T1000 (cell line): ENCODE measurements at places on chromosomes 5 and 9.

DNA sequence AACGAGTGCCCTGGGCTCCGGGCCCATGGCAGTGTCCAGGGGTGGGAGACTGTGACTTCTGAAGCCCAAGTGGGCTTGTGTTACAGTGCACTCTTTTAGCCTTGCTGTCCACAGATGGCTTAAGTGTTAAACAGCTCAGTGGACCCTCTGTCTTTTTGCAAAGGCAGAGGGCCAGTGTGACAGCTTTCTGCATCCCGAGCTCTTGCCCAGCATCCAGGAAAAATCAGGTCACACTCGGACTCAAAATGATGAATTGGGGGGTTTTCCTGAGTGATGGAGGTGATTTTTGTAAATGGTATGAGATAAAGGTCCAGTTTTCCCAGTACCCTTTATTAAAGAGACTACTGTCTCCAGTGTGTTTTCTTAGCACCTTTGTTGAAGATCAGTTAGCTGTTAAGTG lies 321.3 kb upstream of the GRAMD2B start:
- no peak for DNase-seq

- no peak for DNase-seq
These were observed 1.6 kb downstream of the ACSL6 start for GRCh38 chr5:132009706-132010405.

- no peak for DNase-seq
These were observed 35.7 kb downstream of the PCDHAC2 start for GRCh38 chr5:141001844-141002604.

GRCh38 chr5:115709585-115709984 lies 83.7 kb upstream of the TMED7 start:
- DNase-seq, result no peak

- DNase-seq, result no peak
These were observed 87.0 kb upstream of the CCNH start for GRCh38 chr5:87499478-87500410.

- no peak for DNase-seq
These were observed 37.9 kb upstream of the TTC1 start for GRCh38 chr5:159971038-159971437.

DNA sequence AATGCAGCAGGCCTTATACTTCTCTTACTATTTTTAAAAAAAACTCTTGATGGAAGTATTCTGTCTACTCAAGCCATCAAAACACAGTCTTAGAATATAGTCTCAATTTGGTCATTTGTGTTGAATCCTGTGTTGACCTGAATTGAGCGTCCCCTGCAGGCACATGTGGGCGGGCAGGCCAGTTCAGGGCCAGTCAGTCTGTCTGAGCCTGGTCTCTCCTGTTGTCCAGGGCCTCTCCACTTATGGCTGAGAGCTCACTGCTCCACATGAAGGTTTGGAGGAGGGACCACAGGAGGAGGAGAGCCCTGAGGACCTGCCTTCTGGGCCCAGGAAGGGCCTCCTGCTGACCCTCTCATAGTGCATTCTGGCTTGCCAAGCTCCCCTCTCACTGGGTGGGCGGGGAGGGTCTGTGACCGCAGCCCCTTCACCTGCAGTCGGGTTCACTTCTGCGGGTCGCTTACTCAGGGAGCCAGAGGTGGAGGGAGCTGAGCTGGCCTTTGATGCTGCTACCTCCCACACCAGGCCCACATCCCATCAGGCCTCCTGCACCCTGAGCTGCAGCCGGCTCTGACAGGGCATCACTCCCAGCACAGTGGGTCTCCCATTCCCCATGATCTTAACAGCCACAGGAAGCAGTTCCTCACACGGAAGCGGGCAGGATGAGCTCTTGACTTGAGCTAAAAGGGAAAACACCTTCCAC lies 178.2 kb upstream of the S1PR3 start:
- DNase-seq, result no peak
